Small intestine (tissue), 16 donors: ENCODE measurements at places on chromosomes 3 and 15.
A peak's percentile ranks its signal among the peaks of the same experiment; 100 is the strongest.

DNA sequence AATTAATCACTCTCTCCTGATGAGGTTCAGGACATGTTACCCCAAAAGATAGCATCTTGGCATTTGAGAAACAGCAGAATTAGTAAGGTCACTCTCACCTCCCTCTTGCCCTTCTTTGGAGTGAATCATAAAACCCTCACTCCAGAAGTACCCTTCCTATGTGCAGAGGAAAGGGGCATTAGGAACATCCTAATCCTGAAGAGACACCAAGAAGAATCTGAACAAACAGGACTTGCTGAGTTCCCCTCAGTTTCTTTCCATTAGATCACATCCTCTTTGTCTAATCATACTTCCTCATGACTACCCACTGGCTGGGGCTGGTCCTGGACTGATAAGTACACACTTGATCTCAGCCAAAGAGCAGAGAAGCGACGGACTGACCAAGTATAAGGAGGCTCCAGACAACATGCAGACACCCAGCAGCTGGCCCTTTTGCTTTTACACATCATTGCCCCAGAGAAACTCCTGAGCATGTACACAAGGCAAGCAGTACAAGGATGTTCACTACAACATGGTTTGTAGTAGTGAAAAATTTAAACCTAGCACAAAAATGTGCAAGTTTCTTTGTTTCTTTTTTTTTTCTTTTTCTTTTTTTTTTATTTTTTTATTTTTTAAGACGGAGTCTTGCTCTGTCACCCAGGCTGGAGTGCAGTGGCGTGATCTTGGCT is 15.0 kb upstream of the TM6SF1 start:
- DNase-seq: peak; percentile 10

- no peak for DNase-seq
These were observed 212.5 kb downstream of the XXYLT1 start for GRCh38 chr3:195058336-195059005.

GRCh38 chr15:83982748-83983147 is 252.8 kb upstream of the GOLGA6L4 start:
- no peak for DNase-seq

- DNase-seq: no peak
These were observed 320.9 kb upstream of the CTDSPL start for GRCh38 chr3:37540786-37541185.

GRCh38 chr15:55694652-55695150 is 48.3 kb downstream of the PRTG start:
- peak; percentile 80 for DNase-seq

- DNase-seq: peak; percentile 93
These were observed 224.1 kb upstream of the TPRG1 start for GRCh38 chr3:188947401-188948280.

DNA sequence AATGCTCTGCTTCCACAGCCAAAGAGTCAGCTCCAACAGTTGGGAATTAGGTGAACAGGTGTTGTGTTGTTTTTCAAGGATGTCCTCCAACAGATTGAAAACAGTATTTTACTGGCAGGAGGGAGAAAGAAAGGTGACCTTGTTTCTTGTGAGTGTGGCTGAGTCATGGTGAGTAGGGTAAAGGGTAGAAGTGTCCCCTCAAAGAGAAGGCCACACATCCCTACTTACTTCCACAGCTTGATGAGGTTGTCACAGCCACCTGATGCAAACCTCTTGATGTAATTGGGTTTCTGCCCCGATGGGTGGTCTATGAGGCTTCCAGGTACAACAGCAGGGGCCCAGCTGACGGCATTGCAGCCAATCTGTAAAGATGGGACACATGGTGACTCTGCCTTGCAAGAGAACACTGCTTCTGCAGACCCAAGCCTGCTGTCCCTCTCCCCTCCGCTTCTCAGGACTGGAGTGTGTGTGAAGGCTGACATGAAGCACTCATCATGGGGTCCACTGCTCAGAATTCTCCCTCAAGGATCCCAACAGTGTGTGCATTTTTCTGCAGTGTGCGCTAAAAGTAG is 12.7 kb upstream of the GHRL start:
- DNase-seq: no peak

GRCh38 chr15:81254916-81255290 is 58.2 kb downstream of the IL16 start:
- DNase-seq: no peak

- DNase-seq: no peak
These were observed 26.1 kb downstream of the GOLGA6L2 start for GRCh38 chr15:23420806-23421575.

DNA sequence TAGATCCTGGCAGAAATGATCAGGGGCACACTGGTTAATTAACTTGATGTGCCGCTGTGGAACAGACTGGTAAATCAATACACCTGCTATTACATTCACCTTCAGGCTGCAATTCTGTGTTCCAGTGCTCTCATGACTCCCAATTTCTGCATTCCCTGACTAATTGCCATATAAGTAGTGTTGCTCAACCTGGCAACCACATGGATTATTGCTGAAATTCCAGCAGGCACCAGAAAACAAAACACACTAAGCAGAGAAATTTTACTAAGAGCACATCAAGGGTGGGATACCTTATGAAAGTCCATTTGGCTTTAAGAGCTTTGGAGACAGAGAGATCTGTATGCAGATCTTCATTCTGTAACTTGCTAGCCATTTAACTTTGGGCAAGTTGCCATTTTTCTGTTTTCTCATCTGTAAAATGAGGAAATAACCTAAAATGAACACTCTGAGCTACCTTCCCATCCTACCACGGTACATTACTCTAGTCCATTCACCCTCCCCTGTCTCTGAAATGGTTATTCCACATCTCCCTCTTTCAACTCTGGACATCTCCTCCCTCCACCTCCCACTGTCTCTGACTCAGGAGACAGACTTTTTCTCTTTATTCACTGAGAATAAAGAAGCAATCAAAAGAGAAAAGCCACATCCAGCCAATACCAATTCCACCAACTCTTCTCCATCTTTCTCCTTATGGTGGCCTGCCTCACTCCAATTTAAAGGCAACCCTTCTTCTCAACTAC is 54.6 kb downstream of the STAC start:
- no peak for DNase-seq

DNA sequence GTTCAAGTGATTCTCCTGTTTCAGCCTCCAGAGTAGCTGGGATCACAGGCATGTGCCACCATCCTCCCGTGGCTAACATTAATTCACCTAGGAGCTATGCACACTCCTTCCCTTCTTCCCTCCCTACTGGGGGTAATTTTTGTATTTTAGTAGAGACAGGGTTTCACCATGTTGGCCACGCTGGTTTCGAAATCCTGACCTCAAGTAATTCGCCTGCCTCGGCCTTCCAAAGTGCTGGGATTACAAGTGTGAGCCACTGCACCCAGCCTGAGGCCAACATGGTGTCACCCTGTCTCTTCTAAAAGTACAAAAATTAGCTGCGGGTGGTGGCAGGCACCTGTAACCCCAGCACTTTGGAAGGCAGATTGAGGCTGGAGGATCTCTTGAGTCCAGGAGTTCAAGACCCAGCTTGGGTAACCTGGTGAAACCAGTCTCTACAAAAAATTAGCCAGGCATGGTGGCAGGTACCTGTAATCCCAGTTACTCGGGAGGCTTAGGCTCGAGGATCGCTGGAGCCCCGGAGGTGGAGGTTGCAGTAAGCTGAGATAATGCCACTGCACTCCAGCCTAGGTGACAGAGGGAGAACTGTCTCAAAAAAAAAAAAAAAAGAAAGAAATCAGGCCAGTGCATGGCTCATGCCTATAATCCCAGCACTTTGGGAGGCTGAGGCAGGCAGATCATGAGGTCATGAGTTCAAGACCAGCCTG is 6.1 kb downstream of the RNU5B-1 start:
- DNase-seq: no peak

DNA sequence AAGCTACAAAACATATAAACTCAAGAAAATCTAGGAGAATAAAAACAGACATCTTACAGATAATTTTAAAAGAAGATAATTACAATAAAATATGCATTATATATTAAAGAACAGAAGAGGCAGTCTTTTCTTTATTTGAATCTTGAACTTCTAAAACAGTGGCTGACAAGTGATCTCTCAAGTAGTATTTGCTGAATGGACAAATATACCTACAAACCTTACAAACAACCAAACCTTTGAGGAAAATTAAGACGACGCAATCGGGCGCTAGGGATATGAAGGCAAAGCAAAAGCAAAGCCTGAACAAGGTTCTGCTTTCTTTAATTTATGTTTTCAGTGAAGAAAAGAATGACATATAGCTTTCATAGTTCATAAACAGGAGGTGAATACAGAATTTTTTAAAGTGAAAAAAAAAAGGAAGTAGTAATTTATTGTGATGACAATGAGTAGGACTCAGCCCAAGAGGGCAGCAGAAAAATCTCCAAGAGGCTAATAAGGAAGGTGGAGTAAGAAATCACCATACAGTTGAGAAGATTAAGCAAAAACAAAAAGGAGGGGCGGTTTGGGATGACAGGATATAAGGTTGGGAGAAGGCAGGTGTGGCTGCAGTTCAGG is 347.8 kb downstream of the TBC1D5 start:
- DNase-seq: no peak

GRCh38 chr3:5095886-5096285 is 26.2 kb upstream of the ARL8B start:
- peak; percentile 34 for DNase-seq

GRCh38 chr3:12833222-12834161 is 7.9 kb downstream of the RPL32 start:
- DNase-seq: no peak

DNA sequence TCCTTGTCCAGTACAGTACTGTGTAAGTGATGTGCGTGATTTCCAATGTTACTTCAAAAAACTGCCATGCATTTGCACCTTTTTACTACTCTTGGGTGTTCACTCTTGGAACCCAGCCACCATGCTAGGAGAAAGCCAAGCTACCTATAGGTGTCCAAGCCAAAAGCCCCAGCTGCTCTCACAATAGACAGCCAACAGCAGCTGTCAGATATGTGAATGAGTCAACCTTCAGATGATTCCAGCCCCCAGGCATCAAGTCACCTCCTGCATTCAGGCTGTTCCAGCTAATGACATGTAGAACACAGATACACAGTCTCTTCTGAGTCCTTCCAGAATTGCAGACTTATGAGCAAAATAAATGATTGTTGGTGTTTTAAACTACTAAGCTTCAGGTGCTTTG is 417.7 kb upstream of the TGFBR2 start:
- no peak for DNase-seq

- no peak for DNase-seq
These were observed 23.4 kb upstream of the AQP9 start for GRCh38 chr15:58114812-58115211.

GRCh38 chr3:185065059-185065458 is 87.8 kb downstream of the C3orf70 start:
- DNase-seq: peak; percentile 16

DNA sequence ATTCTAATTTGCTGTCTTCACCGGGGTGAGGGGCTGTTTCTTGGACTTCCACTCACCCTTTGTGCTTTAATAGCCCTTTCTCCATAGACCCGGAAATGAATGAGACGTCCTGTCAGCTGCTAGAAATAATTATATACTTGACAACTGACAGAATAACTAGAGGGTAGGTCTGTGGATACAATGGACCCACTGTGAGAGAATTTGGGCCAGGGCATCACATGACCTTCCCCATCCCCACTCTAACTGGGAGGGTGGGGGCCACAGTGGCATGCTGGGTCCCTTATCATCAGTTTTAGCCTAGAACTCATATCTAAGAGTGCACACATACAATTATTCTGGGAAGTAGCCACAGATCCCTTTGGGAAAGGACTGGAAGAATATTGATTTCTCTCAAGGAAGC is 25.9 kb upstream of the MINAR1 start:
- DNase-seq: no peak

- DNase-seq: no peak
These were observed 258.0 kb upstream of the CTDSPL start for GRCh38 chr3:37603722-37604121.

DNA sequence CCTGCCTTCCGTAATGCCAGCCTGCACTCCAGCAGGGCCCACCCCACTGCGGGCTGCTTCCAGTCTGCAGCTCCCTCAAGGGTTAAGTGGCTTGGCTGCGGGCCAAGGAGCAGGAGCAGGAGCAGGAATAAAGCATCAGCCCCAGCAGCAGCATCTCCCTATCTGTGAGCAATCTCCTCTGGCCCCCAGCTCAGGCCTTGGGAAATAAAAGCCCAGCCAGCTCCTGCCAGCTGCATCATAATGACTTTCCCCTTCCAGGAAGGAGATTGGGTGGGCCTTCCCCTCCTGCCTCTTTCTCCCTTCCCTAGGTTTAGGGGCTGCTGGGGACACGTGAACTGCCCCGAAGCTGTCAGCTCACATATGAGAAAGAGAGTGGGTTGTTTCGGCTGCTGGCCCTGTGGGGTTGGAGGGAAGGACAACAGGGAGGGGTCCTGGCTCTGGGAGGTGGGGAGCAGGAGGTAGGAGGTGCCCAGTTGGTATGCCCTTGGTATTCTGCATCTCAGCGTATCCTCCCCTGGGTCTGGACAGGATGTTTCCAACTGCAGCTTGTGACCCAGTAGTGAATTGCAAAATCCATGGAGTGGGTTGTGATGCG is 34.6 kb upstream of the FGD5 start:
- DNase-seq: no peak

DNA sequence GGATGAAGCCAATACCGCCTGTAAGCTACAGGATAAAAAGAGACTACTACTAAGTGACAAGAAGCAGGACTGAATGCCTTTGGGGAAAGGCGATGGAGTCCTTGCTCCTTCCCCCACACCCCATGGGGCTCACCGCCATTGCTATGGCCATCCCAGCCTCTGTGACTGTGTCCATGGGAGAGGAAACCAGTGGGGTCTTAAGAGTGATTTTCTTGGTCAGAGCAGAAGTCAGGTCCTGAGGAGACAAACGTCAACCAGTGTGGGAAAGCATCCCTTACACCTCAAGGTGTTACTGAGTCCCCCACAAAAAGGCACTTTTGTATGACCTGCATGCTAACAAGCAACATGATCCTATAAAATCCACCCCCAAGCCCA is 913 bp downstream of the IMPDH2 start:
- DNase-seq: no peak

- no peak for DNase-seq
These were observed 206.3 kb upstream of the ROBO1 start for GRCh38 chr3:79973917-79974595.

- peak; percentile 57 for DNase-seq
These were observed at the start of gene ST8SIA2 for GRCh38 chr15:92393071-92393979. Gene ST8SIA2 (plus strand): TSS chr15:92393881. CDS start chr15:92394065, 184 bp downstream.

DNA sequence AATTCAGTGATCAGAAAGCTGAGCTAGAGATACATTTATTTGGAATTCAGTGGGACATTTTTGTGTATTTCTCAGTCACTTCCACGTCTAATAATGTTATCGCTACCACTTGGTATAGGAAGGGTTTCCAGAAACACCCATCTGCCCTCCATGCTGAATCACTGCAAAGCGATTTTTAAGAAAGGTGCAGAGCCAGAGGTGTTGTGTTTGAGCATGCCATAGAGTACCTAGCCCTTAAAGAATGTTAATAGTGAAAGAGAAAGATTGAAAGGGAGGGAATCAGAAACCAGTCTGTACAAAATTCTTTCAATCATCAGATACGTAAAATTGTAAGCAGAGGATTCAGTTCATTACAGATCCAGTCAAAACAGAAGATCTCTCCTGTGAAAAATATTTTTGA is 80.1 kb upstream of the ARL6 start:
- no peak for DNase-seq
